ENCODE measurements at places on chromosomes 1 and 21. TPM values are rescaled to one million over a fixed set of nuclear protein-coding genes. Genes with fewer than 3 reads are reported as not detected.

- no peak for DNase-seq
Measured at GRCh38 chr21:45922648-45923047, 58.9 kb upstream of the COL6A1 start.

The PRR9 gene
- not detected for total RNA-seq

The TRIM67 gene
- not detected for total RNA-seq

DNA sequence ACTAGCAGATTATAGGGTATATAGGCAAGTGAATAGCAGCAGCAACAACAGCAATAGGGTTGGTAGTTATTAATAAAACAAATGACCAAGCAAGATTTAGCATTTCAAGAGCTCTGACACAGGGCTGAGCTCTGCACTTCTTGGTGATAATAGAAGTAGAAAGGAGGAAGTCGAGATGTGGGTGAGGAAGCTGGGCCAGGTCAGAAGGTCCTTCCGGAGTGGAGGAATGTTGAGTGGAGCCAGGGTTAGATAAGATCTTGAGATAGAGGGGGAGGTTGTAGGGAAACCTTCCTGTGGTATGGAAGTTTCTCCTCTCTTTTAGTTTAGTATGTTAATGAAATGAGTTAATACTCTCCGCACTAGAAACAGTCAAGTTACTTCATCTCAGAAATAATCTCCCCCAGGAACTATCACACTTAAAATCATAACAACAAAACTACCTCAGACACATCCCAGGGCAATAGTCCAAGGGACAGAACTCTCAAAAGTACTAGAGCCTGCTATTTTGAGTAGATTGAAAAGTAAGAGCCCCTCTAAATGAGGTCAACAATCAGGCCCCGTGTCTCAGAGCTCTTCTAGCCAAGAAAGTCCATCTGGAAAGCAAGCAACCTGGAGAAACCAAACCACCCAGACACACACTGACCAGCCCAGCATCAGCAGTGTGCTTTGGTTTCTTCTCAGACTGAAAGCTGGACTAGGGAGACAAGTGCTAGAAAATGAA, 45.4 kb upstream of the ATP1B1 start:
- DNase-seq = no peak

The LEFTY2 gene
- total RNA-seq = 0.12 TPM

- no peak for DNase-seq
Measured at GRCh38 chr1:221497046-221497445, 244.8 kb downstream of the DUSP10 start.

- DNase-seq = no peak
Measured at GRCh38 chr1:186009039-186009737, 275.0 kb downstream of the HMCN1 start.
